Fibroblast of lung (primary cell): ENCODE measurements at places on chromosomes 6 and 20. TPM values are rescaled to one million over a fixed set of nuclear protein-coding genes. Genes with fewer than 3 reads are reported as not detected.

GGT7 gene
- total RNA-seq: 9.5 and 15.2 TPM in 2 replicates

ASCC3 gene
- total RNA-seq: 55.0 and 75.3 TPM in 2 replicates

NXT1 gene
- 17.2 and 20.0 TPM in 2 replicates for total RNA-seq

GMNN gene
- total RNA-seq: 12.9 and 13.6 TPM in 2 replicates

DNA sequence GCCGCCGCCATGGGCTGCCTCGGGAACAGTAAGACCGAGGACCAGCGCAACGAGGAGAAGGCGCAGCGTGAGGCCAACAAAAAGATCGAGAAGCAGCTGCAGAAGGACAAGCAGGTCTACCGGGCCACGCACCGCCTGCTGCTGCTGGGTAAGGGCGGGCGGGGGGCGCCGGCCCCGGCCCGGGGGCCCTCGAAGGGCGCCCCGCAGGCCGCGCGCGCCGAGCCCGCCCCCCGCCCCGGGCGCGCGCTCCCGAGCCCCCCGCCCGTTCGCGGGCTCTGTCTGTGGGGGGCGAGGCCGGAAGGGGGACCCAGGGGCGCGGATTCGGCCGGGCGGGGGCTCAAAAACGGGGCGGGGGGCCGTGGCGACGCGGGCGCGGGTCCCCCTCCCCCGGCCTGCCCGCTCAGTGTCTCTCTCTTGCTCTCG lies 39.2 kb downstream of the GNAS start:
- peak; percentile 45 for DNase-seq
- peak overlapping the region; percentile 83 for H3K27ac ChIP-seq
- H3K27me3 ChIP-seq: peaks cover 3% of the 10 kb centered on the region
- no peaks in the 10 kb centered on the region for H3K36me3 ChIP-seq
- peak overlapping the region; percentile 89 for H3K4me3 ChIP-seq

- no peaks in the 10 kb centered on the region for H3K27me3 ChIP-seq
- H3K36me3 ChIP-seq: no peaks in the 10 kb centered on the region
- no peak overlapping the region for H3K4me3 ChIP-seq
Observed at GRCh38 chr6:90434094-90434493, 137.5 kb upstream of the BACH2 start.

- peaks cover 4% of the 10 kb centered on the region for H3K4me1 ChIP-seq
- DNase-seq: no peak
- H3K36me3 ChIP-seq: no peaks in the 10 kb centered on the region
- H3K27me3 ChIP-seq: no peaks in the 10 kb centered on the region
- H3K4me3 ChIP-seq: no peak overlapping the region
Observed at GRCh38 chr6:25132934-25133333, 146.2 kb upstream of the CARMIL1 start.

DNA sequence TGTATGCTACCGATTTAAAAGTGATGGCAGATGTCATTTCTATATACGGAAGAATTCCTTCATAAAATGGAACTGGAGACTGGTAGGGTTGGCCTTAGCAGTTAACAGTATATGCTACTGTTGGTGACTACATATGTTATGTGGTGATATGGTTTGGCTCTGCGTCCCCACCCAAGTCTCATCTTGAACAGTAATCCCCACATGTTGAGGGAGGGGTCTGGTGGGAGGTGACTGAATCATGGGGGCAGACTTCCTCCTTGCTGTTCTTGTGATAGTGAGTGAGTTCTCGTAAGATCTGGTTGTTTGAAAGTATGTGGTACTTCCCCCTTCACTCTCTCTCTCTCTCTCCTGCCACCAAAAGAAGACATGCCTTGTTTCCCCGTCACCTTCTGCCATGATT lies 29.6 kb downstream of the RGS17 start:
- DNase-seq: no peak
- no peak overlapping the region for H3K4me3 ChIP-seq
- H3K4me1 ChIP-seq: no peaks in the 10 kb centered on the region
- no peaks in the 10 kb centered on the region for H3K36me3 ChIP-seq
